Activated naive CD4-positive, alpha-beta T cell treated with anti-CD3 and anti-CD28 coated beads, Interleukin-2, amount 50 U/mL, for 72 hours (primary cell): ENCODE measurements at places on chromosomes 7 and 10. TPM values are rescaled to one million over a fixed set of nuclear protein-coding genes. Genes with fewer than 3 reads are reported as not detected.

ZNF425 gene
- total RNA-seq: 0.45 TPM

PLEKHS1 gene
- not detected for total RNA-seq

FOXI2 gene
- not detected for total RNA-seq

SERPINE1 gene
- total RNA-seq: 0.18 TPM

SH2B2 gene
- total RNA-seq: 0.84 TPM

RAMP3 gene
- total RNA-seq: not detected

PNLIP gene
- not detected for total RNA-seq

RSBN1L gene
- 20.2 TPM for total RNA-seq

PKD2L1 gene
- 0.10 TPM for total RNA-seq

CFAP58 gene
- total RNA-seq: 1.3 TPM

ELFN1 gene
- not detected for total RNA-seq

CAMK1D gene
- total RNA-seq: 1.1 TPM

INSYN2A gene
- total RNA-seq: not detected
